T-helper 17 cell (primary cell): ENCODE measurements at places on chromosomes 12 and 14. TPM values are rescaled to one million over a fixed set of nuclear protein-coding genes. Genes with fewer than 3 reads are reported as not detected.

DNA sequence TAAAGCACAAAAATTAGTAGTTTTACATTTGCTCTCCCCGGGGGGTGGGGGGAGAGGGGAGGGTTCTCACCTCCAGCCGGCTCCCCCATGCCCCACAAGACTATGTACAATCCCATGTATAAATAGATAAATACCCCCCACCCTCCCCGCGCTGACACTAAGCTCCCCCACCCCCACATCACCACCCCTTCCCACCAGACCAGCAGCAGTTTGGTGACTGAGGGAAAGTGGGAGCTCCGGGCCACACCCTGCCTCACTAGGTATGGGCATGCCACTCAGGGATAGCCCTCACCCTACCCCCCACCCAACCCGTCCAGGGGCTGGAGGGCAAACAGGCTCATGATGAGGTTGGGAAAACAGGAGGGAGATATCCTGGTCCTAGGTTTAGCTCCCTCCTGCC lies 1.9 kb upstream of the PRKAG1 start:
- no peaks in the 10 kb centered on the region for H3K27me3 ChIP-seq
- no peak for DNase-seq
- peaks cover 28% of the 10 kb centered on the region for H3K4me1 ChIP-seq
- H3K36me3 ChIP-seq: peaks cover 16% of the 10 kb centered on the region
- no peak overlapping the region for H3K4me3 ChIP-seq

GRCh38 chr12:47768323-47768811 lies 4.7 kb upstream of the SLC48A1 start:
- H3K4me1 ChIP-seq: peaks cover 8% of the 10 kb centered on the region
- no peak overlapping the region for H3K4me3 ChIP-seq
- no peak overlapping the region for H3K27ac ChIP-seq

DNA sequence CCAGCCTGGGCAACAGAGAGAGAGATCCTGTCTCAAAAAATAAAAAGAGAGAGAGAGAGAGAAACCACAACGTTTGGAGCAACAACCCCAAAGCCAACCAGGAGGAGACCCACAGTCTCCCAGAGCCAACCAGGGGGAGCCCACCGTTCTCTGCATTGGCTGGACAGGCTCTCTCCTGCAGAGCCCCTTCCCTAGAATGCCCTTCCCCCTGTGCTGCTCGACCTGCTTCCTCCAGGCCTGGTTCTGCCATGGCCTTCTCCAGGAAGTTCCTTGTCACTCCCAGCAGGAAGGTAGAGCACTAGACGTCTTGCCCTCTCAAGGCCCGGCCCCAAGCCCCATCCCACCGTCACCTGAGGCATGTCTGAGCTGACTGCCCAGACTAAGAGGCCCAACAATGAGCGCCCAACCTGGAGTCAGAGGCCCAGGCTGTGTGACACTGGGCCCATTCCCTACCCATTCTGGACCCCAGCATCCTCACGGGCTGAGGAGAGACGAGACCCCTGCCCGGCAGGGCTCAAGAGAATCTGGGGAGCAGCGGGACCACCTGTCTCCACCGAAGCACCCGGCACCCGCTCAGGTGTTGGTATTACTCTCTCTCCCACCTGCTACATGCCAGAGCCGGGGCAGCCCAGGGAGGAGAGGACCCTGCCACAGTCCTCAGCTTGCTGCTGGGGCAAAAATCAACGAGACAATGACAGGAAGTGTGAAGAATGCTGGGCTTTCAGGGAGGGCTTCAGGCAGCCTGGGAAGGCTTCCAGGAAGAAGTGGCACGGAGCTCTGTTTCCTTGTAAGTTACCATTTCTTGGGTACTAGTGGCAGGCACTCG lies 61.2 kb downstream of the DIO3 start:
- no peak for DNase-seq

- no peak overlapping the region for H3K4me3 ChIP-seq
- peak overlapping the region; percentile 95 for H3K27ac ChIP-seq
- peaks cover 46% of the 10 kb centered on the region for H3K4me1 ChIP-seq
- H3K36me3 ChIP-seq: peaks cover 12% of the 10 kb centered on the region
- no peak for DNase-seq
These were observed 145.0 kb downstream of the PRKCH start for GRCh38 chr14:61466249-61466904.

GRCh38 chr12:1491983-1492697 lies 102.2 kb downstream of the FBXL14 start:
- peaks cover 3% of the 10 kb centered on the region for H3K36me3 ChIP-seq
- no peak overlapping the region for H3K27ac ChIP-seq
- no peak overlapping the region for H3K4me3 ChIP-seq
- no peaks in the 10 kb centered on the region for H3K27me3 ChIP-seq

GRCh38 chr12:86950043-86950442 lies 693.9 kb upstream of the MGAT4C start:
- no peaks in the 10 kb centered on the region for H3K4me1 ChIP-seq
- no peak overlapping the region for H3K27ac ChIP-seq
- H3K27me3 ChIP-seq: no peaks in the 10 kb centered on the region
- H3K4me3 ChIP-seq: no peak overlapping the region

DNA sequence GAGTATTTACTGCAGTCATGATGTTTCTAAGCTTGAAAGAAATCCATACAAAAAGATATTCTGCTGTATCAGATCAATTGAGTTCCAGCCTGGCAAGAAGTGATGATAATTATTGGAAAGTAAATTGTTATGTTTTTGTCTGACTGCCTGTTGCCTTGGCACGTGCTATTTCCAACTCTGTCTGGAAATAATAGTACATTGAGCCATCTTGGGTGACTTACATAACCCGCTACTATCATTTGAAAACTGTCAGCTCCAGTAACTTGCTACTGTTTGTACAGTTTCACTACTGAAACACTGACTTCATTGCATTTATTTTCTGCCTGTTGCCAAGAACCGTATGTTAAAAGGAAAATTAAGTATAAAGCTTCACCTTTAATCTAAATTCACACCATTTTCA lies 318.6 kb downstream of the ITPR2 start:
- H3K4me3 ChIP-seq: no peak overlapping the region
- H3K27me3 ChIP-seq: no peaks in the 10 kb centered on the region
- no peak overlapping the region for H3K27ac ChIP-seq

DNA sequence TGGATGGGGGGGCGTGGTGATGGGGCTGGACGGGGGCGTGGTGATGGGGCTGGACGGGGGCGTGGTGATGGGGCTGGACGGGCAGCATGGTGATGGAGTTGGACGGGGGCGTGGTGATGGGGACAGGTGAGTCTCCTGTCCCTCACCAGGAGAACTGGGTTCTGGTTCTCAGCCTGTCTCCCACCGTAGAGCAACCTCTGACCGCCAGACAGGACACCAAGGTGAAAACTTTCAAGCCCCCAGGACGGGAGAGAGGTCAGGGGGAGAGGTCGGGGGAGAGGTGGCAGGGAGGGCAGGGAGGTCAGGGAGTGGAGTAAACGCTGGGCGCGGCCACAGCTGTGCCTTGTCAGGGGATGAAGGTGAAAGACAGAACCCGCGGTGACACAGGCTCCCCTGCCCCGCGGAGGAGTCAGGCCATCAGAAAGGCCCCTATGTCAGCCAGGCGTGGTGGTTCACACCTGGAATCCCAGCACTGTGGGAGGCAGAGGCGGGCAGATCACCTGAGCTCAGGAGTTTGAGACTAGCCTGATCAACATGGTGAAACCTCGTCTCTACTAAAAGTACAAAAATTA lies 84.6 kb downstream of the GALNT9 start:
- H3K36me3 ChIP-seq: no peaks in the 10 kb centered on the region
- no peak overlapping the region for H3K27ac ChIP-seq
- peaks cover 9% of the 10 kb centered on the region for H3K4me1 ChIP-seq
- peaks cover 9% of the 10 kb centered on the region for H3K27me3 ChIP-seq
- no peak for DNase-seq

DNA sequence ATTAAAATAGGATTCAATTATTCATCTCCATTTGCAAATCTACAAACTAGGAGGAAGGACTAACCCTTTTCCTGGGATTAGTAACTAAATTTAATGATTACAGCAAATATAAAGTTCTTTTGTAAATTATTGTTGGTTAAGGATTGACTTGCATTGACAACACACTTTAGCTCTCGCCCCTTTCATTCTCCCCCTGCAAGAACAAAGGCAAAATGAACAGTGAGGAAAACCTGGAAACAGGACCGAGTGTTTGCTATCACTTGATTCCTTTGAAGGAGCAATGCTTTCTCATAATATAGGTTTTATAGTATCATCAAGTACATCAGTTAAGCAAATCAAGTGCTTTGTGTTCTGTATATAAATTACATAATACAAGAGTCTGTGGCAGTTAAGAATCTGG lies 7.4 kb upstream of the COX16 start:
- H3K27ac ChIP-seq: no peak overlapping the region
- DNase-seq: no peak
- no peak overlapping the region for H3K4me3 ChIP-seq
- H3K36me3 ChIP-seq: no peaks in the 10 kb centered on the region
- H3K4me1 ChIP-seq: peaks cover 2% of the 10 kb centered on the region

- H3K4me3 ChIP-seq: no peak overlapping the region
- DNase-seq: peak; percentile 60
- H3K27me3 ChIP-seq: peaks cover 33% of the 10 kb centered on the region
These were observed 6.1 kb downstream of the CCDC184 start for GRCh38 chr12:48189331-48190125.

GRCh38 chr14:100440758-100441203 lies 117.6 kb downstream of the SLC25A47 start:
- H3K4me1 ChIP-seq: peaks cover 22% of the 10 kb centered on the region
- H3K36me3 ChIP-seq: no peaks in the 10 kb centered on the region
- no peak for DNase-seq
- no peak overlapping the region for H3K4me3 ChIP-seq
- H3K27me3 ChIP-seq: no peaks in the 10 kb centered on the region
- H3K27ac ChIP-seq: no peak overlapping the region

DNA sequence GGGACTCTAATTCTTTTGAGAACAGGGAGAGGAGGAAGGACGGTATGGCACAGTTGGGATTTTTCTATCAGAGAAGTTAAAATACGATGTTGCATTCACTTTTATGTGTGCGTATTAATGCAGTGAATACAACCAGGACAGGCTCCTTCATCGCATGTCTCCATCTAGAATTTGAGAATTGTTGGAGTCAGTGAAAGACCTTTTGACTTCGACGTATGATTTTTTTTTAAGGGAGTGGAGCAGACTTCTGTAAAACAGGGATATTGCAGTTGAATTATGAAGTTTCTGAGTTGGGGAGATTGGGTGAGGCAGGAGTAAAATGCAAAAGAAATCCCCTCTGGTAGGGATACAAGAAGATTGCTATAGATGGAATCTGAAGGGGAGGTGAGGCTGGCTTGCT lies 9.6 kb upstream of the TBX3 start:
- H3K27me3 ChIP-seq: peaks cover 94% of the 10 kb centered on the region
- peaks cover 2% of the 10 kb centered on the region for H3K4me1 ChIP-seq
- no peak overlapping the region for H3K27ac ChIP-seq
- no peak for DNase-seq
- H3K4me3 ChIP-seq: no peak overlapping the region
- peaks cover 6% of the 10 kb centered on the region for H3K36me3 ChIP-seq

GRCh38 chr12:102227954-102228353 lies 30.3 kb upstream of the PMCH start:
- DNase-seq: no peak
- no peaks in the 10 kb centered on the region for H3K36me3 ChIP-seq
- peaks cover 29% of the 10 kb centered on the region for H3K27me3 ChIP-seq
- H3K4me3 ChIP-seq: no peak overlapping the region

DNA sequence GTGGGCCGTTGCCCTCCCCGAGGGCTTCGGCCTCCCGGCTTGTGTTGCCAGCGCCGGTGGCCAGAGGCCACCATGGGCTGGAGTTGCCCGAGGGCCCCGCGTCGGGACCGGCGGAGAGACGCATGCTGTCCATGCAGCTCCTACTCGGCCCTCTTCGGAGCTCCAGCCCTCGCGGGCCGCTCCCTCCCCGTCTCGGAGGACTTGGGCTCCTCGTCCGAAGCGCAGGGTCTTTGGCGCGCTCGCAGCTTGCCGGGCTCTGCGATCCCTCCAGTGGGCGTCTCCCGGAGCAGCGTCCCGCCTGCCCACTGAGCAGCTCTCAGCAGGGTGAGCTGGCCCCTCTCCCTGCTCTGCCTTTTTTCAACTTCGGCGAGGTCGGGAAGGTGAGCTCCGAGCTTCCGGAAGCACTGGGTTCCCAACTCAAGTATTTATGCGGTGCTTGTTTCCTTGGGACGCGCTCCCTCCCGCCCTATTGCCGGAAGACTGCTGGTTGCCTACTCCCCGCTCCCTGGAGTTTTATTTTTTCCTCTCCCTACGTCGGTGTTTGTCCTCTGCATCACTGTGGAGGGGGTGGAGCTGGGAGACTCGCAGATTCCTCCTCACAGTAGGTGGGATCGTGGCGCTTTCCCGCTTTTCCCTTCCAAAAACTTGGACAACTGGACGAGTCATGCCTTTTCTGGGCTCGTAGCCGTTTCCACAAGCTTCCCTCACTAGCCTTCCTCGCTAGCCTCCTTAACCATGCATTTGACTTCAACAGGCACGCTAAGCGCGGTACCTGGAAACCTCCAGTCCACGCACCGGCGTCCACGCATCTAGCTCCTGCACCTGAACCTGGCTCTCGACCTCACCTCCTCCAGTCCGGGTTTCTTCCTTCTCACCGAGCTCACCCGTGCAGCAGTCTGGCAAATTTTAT lies at the start of gene AVPR1A:
Gene AVPR1A (minus strand): TSS at position 489 of the 910 bp plus-strand sequence. CDS start 365 bp downstream, at position 124.
- no peak within 1 kb of the TSS for H3K27ac ChIP-seq
- H3K27me3 ChIP-seq: peaks cover 63% of the 10 kb centered on the region
- peaks cover 9% of the 10 kb centered on the region for H3K4me1 ChIP-seq
- no peak for DNase-seq
- H3K4me3 ChIP-seq: peak within 1 kb of the TSS; percentile 51

DNA sequence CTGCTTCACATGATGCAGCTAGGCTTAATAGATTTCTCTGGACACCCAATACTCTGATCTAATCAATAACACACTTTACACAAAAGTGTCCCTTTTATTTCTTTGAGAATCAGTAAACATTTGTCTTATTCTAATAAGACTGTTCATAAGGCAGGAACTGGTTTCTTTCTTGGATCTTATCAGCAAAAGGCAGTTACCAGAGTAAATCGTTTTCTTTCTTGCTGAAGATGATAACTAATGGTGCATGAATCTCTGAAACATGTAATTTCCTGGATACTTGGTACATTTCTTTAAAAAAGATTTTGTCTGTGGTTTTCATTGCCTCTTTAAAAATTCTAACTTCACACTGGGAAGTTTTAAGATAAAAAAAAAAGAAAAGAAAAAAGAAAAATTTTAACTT lies 39.6 kb downstream of the WIF1 start:
- peaks cover 45% of the 10 kb centered on the region for H3K27me3 ChIP-seq
- no peak overlapping the region for H3K4me3 ChIP-seq
- H3K4me1 ChIP-seq: no peaks in the 10 kb centered on the region
- H3K36me3 ChIP-seq: peaks cover 3% of the 10 kb centered on the region
- H3K27ac ChIP-seq: no peak overlapping the region

Gene PLEKHH1
- total RNA-seq: 0.12 TPM

Gene PRPF40B
- total RNA-seq: 7.1 TPM

Gene M6PR
- 185 TPM for total RNA-seq

Gene KCNMB4
- total RNA-seq: 0.75 TPM

Gene PLEKHD1
- 0.99 TPM for total RNA-seq

Gene EFS
- total RNA-seq: not detected

Gene MANSC1
- 0.12 TPM for total RNA-seq

Gene NCOR2
- 107 TPM for total RNA-seq

Gene FAM181A
- total RNA-seq: not detected

Gene TMEM253
- total RNA-seq: not detected

Gene LHX5
- total RNA-seq: not detected

Gene TAS2R20
- 1.1 TPM for total RNA-seq

Gene ABCC9
- not detected for total RNA-seq
